Upper lobe of right lung (tissue), 1 donor: ENCODE measurements at places on chromosomes 12 and 14.

DNA sequence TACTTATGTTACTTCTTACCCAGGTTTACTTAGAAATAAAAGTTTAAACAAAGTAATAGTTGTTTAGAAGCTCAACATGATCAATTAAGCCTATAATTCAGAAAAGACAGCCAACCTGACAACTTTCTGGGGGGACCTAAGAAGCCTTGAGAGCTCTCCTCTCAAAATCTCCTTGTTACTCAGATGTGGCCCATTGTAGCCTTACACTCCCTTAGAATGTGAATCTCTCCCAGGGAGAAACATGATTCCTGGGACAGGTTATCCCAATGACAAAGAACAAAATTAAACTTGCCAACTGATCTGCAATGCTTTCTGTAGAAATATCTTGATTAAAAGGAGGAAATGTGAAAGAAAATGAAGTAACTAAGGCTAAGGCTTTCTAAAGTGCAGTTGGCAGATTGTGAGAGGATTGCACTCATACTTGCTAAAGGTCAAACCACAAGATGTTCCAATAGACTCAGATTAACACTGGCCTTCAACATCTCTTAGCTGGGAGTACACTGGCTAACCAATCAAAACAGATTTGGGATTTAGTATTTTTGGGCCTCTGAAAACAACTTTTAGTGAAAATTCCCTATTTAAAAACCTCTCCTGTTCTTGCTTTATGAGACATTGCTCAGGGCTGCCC lies 72.3 kb upstream of the TMX1 start:
- DNase-seq: no peak

DNA sequence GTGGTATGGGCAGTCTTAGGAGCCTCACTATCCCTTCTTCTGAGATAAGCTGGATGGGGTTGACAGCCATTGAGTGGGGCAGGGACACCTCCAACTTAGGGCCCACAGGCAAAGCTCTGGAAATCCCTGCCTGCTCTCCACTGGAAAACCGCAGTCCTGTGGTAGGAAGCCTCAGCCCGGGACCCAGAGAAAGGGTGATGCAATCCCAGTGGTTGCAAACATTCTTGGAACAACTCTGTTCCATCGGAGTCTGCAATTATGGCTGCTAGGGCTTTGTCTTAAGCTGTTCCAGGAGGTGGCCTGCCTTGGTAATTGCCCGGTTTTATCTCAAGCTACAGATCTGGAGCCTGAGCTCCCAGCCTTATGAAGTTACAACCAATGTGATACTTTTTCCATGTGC lies 133.4 kb downstream of the DICER1 start:
- no peak for DNase-seq

DNA sequence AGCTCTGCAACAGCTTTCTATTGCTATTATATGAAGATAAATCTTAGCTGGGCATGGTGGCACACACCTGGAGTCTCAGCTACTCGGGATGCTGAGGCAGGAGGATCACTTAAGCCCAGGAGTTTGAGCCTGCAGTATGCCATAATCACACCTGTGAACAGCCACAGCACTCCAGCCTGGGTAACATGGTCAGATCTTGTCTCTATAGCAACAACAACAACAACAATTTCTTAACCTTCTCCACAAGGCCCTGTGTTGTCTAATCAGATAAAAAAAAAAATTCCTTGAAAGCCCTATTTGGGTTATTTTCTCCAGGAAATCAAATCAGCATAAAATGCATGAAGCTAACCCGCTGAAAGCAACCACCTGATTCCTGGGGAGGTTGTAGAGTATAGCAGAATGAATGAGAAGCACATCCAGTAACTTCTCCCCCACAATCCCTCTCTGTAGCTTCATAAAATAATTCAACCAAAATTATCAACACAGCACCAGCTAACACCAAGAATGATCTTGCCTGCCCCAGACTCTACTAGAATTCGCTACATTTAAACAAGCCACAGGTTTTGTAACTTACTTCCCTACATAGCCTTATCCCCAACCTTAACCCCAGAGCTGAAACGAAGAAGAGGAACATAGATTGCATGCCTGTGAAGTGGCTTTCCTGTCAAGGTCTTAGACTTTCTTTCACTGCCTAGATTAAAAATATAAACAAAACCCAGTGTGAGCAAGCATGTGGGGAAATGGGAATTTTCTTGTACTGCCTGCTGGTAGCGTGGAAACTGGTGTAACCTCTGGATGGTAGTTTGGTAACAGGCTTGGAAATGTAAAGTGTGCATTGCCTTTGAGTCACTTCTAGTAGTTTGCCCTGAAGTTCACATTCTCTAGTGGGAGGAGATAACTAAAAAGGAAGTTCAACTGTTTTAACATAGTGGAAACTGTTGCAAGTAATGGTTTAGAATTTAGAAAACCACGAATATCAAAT lies 6.0 kb upstream of the STK38L start:
- no peak for DNase-seq

DNA sequence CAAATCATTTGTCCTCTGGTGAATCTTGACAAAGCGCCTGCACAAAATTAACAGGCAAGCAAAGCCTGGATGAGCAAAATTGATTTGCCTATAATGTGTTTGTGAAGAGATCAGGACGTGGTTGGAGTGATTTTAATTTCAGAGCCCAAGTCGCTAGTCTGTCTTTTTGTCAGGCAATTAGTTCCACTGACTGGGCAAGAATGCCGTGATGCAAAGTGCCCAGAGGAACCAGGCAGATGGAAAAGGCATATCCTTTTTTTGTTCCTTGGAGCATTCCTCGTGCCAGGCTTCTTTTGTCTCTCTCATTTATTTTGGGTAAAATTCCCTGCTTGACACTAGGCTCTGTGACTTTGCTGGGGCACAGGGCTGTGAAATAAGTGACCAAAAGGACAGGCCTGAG lies 65.9 kb upstream of the CCDC198 start:
- DNase-seq: no peak

GRCh38 chr14:101150039-101150610 lies 246.6 kb upstream of the RTL1 start:
- DNase-seq: no peak

GRCh38 chr14:38992067-38992844 lies 110.8 kb downstream of the SEC23A start:
- DNase-seq: no peak

- no peak for DNase-seq
These were observed 74.3 kb downstream of the IGF1 start for GRCh38 chr12:102406033-102406584.

GRCh38 chr12:51403681-51404136 lies 12.5 kb upstream of the GALNT6 start:
- DNase-seq: peak; percentile 75

DNA sequence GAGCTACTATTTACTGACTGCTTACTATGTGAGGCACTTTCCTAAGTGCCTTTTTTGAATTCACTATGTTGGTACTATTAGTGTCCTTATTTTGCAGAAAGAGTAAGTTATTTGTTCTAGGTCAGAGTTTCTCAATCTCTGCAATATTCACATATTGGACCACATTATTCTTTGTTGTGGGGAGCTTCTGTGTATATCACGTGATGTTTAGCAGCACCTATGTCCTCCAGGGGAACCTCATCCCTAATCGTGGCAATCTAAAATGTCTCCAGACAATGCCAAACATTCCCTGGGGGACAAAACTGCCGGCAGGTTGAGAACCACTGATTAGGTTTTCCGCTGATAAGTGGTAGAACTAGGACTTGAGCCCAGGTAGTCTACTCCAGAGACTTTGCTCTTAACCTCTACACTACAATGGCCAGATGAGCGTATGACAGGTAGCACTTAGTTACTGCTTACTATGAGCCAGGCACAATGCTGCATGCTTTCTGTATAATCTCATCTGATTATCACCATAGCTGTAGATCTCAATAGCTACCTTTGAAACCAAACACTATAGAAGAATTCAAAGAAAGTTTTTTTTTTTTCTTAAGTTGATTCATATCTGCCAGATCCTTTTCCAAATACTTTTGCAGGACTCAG lies 38.9 kb downstream of the NELL2 start:
- DNase-seq: no peak

GRCh38 chr14:89280600-89280999 lies 136.4 kb downstream of the FOXN3 start:
- DNase-seq: no peak

- peak; percentile 96 for DNase-seq
These were observed at the start of gene SMARCD1 for GRCh38 chr12:50084775-50085614. SMARCD1 (plus strand) TSS chr12:50085342; CDS start chr12:50085370, 28 bp downstream.

GRCh38 chr14:46490238-46490685 lies 161.3 kb downstream of the RPL10L start:
- no peak for DNase-seq

GRCh38 chr14:71487941-71488340 lies 444.3 kb upstream of the RGS6 start:
- no peak for DNase-seq

DNA sequence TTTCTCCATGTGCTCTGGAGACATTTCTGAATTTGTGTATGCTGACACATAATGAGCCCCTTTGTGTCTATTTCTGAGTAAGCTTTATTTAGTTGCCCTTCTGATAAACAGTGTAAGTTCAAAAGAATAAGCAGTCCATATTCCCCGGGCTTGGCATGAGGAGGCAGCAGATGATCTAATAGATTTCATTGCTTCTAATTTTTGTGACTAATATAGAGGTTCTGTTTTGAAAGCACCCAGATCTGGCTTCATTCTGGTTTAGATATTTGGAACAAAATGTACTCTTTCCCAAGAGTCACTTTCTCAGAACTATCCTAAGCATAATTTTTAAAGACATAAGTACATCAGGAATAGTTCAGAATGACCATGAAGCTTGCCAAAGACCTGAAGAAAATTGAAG lies 290.9 kb downstream of the BTG1 start:
- DNase-seq: no peak

- DNase-seq: no peak
These were observed 9.9 kb upstream of the FICD start for GRCh38 chr12:108505129-108505528.

GRCh38 chr12:110074089-110074488 lies 25.8 kb upstream of the C12orf76 start:
- no peak for DNase-seq

DNA sequence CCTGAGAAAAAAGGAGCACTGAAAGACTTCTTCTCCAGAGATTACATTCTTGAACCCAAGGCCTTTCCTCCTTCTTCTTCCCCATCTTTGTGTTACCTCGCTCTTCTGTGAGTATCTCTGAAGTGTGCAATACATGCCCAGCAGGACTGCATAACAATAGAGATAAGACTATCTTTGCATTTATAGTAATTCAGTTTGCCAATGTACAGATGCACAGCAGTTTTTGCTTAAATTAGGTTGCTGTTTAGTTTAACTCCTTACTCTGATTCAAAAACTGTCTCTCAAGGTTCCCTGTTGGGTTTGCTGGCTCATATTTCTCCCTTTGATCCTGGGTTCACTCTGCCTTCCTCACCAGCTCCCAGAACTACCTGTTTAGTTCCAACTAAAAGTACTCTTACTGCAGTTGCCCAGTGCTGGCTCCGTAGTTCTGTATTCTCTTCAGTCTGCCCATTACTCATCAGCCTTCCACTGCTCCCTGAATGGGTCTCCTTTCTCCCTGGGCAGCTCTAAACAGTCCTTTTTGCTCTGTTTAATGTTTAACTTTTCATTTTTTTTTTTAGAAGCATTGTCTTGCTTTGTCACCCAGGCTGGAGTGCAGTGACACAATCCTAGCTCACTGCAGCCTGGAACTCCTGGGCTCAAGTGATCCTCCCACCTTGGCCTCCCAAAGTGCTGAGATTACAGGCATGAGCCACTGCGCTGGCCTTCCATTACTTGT lies 180.6 kb upstream of the CAND1 start:
- no peak for DNase-seq

DNA sequence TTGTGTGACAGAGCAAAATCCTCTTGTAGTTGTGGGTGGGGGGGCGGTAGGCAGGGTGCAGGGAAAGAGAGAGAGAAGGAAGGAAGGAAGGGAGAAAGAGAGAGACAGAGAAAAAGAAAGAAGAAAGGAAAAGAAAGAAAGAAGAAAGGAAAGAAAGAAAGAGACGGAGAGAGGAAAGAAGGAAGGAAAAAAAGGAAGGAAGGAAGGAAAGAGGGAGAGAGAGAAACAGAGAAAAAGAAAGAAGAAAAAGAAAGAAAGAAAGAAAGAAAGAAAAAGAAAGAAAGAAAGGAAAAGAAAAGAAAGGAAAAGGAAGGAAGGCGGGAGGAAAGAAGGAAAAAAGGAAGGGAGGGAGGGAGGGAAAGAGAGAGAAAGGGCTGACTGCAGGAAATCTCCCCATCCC lies 17.6 kb upstream of the FAIM2 start:
- no peak for DNase-seq

DNA sequence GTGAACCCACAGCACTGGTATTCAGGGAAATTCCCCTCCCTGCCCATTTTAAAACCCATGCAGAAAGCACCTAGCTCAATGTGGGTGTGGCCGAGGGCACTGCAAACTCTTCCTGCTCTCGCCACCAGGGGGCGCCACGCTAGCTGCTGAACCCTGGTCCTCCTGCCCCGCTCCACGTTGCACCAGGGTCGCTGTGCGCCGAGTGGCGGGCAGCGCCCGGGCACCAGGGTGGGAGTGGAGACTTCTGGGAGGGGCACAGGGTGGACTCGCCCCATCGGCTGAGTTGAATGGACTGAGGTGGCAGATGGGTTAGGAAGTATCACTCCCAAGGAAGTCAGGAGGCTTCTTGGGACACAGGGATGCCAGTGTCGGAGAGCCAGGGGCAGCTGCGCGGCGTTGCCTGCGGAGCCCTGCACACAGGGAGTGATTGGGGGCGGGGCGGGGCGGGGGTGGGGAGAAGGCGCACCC lies 48.1 kb upstream of the BCL11B start:
- peak; percentile 79 for DNase-seq

DNA sequence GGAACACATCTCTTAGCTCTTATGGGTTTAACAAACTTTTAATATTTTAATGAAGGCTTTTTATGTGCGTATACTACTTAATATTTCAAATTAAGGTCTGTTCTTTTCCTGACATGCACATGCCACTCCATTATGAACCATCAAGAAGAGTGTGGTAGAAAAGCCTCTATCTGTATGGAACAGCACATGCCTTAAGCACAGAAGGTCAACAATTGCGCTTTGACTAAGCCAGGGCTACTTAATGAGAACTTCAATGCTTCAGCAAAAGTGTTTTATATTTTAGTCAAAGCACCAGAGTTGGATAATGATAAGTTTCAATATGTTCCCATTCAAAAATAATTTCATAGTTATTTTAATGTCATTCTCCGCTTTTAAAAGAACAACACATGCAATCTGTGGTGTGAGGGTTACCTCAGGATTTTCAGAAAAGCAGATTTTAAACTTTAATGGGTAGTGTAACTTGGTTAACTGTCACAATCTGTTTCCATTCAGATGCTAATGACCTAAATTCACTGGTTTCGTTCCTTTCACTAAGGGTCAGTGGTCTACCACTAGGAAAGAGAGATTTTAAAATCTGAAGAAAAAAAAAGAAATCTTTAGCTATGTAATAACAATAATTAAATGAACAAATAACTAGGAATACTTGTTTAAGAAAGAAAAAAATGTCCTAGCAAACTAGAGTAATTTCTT lies 193.4 kb upstream of the NOVA1 start:
- DNase-seq: no peak

GRCh38 chr14:60965402-60965801 lies 15.5 kb downstream of the TRMT5 start:
- no peak for DNase-seq

- no peak for DNase-seq
These were observed 4.8 kb downstream of the CSRP2 start for GRCh38 chr12:76874027-76874426.
